Non-pigmented ciliary epithelial cell (primary cell): ENCODE measurements at places on chromosomes 6 and 20.
A peak's percentile ranks its signal among the peaks of the same experiment; 100 is the strongest.

- no peak for DNase-seq
These were observed 47.5 kb downstream of the TRAM2 start for GRCh38 chr6:52529311-52529710.

GRCh38 chr20:2604506-2604835 is 48.0 kb upstream of the NOP56 start:
- no peak for DNase-seq

GRCh38 chr20:48332555-48332954 is 495.2 kb downstream of the PREX1 start:
- DNase-seq, result no peak

DNA sequence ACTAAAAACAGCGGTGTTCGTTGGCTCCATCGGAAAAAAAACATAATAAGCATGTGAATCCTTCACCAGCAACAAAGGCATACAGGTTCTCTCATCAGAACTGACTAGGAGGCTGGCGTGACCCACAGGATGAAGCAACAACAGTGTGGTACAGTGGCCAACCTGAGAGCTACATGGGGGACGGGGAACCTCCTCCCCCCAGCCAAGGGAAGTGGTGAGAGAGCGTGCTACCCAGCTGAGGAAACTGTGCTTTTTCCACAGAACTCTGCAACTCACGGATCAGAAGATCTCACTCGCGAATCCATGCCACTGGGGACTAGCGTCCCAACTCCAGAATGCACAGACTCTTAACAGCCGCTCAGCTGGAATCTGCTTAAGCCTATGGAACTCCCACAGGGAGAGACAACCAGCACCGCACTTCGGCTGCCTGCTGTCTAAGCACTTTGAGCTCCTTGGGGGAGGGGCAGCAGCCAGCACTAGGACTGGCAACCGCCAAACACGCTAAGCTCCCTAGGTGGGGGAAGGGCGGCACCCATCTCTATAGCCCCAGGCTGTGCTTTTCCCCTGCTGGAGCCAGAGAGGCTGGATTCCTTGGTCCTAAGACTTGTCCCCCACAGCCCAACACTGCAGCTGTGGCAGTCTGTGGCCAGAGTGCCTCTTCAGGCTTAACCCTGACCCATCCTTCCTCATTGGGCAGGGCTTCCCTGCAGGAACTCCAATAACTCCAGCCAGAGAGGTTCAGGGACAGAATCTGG is 538.3 kb upstream of the BTBD3 start:
- DNase-seq, result no peak

DNA sequence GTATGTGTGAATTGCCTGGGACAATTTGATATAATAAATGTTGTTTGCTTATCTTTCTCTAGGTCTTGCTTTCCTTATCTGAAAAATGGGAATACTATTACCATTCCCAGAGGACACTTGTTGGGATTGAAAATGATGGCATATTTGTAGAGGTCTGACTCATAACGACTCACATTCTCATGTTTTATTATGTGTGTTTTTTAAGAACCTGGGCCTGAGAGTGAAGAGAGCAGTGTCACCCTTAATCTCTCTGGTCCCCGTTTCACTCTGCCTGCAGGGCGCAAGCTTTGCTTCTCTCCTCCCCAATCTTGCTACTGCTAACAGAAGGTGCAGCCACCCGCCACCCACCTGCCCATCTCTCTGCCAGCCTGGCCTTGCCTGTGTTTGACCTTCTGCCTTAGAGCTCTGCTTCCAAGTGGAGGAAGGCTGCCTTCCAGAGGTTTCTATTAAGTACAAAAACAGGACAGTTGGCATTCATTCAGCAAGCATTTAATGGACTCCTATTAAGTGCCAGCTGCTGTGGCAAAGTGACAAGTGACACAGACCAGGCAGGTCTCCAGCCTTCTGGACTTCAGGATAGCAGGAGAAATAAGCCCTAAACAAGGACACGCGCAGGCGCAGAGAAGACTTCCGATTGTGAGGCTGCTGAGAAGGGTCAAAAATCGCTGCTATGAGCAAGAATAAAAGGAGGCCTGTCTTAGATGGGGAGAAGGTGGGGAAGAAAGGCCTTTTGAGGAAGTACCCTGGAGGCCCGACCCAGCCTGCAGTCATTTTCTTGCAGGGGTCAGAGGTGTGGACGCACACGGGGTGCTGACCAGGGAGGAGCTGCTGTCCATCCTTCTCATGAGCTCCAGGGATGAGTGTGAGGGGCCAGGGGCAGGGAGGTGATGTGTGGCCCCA is 112.5 kb downstream of the JPH2 start:
- no peak for DNase-seq

DNA sequence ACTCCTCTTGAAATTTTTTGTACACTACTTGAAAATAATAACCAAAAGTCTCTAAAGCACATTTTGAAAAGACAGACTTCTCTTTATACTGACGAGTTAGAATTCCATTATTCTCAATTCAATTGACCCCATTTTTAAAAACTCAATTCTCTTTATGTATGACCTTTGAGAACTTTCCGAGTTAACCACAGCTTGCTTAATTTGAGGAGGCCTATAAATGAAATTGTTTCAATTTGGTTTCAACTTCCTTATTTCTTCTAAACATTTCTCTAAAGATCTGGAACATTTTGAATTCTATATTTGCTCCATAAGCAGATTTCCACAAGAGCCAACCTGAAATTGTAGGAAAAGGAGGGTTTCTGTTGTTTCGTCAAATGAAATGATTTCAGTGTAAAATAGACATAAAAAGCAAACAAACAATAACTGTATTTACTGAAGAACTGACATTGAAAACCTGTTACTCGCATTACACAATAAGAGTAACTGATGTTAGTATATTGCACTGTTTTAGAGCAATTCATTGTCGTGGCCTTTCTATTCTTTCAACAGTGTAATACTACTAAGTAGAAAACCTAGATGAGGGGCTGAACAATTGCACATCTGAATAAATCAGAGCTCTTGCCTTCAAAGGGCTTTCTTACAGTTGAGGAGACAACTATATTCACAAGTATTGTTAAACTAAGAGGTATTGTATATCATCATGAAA is 223.6 kb downstream of the HIVEP2 start:
- DNase-seq, result no peak

GRCh38 chr20:54041336-54041735 is 29.1 kb downstream of the BCAS1 start:
- DNase-seq, result no peak

GRCh38 chr6:42029062-42029685 is 21.1 kb upstream of the TAF8 start:
- DNase-seq, result no peak

DNA sequence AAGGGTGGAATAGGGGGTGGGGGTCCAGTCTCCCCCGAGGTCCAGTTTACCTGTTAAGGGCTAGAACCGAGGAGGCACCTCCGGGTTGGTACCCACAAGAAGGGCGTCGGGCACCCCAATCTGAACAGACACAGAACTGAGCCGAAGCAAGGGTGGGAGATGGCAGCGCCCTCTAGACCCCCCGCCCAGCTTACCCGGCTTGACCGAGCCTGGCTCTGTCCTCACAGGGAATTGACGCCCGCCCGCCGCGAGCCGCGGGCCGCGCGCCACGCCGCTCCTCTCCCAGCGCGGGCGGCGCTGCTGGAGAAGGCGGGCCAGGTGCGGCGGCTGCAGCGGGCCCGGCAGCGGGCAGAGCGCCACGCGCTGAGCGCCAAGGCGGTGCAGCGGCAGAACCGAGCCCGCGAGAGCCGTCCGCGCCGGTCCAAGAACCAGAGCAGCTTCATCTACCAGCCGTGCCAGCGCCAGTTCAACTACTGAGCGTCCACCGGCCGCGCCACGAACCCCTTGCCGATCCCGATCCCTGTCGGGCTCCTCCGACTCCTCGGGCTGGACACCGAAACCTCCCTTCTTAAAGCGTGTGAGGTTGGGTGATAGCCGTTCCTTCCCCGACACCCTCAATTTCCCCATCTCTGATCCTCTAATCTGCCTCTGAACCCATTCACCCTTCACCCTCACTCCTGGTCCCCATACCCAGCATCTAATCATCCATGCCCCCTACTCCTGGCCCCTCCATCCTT is 5.9 kb downstream of the TP53INP2 start:
- DNase-seq, result no peak

DNA sequence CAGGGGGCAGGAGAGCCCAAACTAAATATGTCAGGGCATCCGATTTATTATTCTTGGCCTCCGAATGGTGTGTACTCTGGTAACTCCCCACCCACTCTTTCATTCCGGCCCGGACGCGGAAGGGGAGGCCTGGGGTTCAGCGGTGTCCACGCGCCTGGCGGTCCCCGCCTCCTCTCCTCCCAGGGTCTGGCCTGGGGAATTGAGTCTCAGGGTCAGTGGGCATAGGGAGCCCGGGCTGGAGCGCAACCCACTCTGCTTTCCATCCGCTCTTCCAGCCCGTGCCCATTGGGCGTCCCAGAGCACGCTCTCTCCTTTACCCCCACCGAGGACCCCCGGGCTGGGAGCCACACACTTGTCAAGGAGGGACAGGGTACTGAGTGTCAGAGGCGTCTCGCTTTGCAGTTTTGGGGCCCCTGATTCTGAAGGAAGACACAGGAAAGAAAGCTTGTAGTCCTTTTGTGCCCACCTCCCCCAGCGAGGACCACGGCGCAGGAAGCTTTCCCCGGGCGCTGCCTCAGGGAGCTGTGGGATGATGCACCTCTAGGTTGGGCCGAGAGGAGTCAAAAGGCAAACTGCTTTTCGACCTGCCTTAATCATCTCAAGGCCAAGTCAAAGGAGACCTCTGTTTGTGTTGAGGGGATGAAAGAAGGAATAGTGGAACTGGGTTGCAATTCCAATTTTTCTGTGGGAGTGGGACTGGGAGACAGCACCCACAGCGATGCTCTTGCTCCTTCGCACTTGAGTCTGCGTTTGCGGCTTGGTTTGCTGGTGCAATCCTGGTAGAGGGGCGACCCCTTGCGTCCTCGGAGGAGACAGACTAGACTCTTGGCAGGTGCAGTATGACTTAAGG is 2.5 kb downstream of the RSPO3 start:
- DNase-seq, result peak; percentile 54

GRCh38 chr20:53937929-53938367 is 132.4 kb downstream of the BCAS1 start:
- DNase-seq, result no peak

GRCh38 chr6:51396583-51396982 is 577.9 kb downstream of the TFAP2B start:
- no peak for DNase-seq

- DNase-seq, result no peak
These were observed 32.8 kb upstream of the ZNF133 start for GRCh38 chr20:18255526-18255925.

- DNase-seq, result no peak
These were observed 44.7 kb upstream of the FOXQ1 start for GRCh38 chr6:1267057-1267732.

GRCh38 chr6:107237992-107238660 is 122.8 kb upstream of the BEND3 start:
- DNase-seq, result peak; percentile 52

DNA sequence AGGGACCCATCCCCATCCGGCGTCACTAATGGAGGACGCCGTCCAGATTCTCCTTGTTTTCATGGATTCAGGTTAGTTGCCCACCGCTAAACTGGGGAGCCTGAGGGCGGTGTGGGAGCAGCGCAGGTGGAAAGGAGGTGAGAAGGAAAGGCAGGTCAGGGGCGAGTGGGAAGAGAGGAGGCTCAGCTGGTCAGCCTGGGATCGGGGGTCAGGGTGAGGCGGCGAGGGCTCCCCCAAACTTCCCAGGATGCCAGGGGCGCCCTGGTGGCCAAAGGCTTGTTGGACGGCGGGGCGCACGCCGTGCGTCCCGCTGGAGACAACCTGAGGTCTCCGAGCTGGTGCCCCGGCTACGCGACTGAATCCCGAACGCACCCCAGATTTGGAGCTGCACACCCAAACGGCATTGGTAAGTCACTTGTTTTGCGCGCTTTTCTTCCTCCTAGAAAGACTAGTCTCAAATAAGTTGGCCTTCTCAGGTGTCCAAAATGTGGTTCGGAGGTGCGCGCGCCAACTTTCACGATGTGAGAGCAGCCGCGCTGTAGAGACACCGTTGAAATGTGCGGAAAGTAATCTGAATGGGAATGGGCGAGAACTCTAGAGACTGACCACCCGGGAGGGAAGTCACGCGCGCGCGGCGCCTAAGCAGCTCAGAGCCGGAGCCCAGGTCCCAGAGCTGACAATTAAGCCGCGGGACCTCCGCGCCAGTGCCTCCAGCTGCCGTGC is 9.7 kb downstream of the GNAS-AS1 start:
- no peak for DNase-seq

GRCh38 chr6:120557554-120557953 is 776.7 kb downstream of the TBC1D32 start:
- no peak for DNase-seq

- DNase-seq, result no peak
These were observed 21.8 kb downstream of the OSTM1 start for GRCh38 chr6:108052706-108053105.

DNA sequence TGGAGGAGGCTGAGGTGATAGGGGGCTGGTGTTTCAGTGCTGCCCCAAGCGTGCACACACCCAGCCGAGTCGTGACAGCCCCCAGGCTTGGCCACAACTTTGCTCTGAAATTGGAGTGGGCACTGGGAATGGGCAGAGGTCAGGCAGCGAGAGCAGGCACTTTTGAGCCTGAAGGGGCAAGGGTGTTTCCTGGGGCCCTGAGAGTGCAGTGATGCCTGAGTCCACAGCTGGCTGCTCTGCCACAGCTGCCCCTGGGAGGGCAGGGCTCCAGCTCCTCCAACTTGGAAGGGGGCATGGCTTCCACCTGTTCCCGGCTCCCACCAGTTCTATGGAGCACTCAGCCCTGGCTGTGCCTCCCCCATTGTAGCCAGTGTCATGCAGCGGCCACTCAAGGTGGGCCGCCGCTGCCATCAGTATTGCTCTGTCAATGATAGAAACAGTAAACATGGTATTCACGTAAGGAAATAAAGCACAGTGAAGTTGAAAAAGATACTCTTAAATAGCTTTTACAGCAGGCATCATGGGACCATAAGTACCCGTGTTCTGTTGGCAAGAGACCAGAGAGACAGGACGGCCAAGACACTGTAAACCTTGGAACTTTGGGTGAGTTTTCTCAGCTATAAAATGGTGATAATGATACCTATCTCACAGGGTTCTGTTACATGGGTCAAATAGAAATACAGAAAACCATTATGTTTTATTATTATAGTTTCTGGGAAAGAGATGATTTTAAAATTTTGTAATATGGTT is 108.9 kb downstream of the THEMIS start:
- no peak for DNase-seq

DNA sequence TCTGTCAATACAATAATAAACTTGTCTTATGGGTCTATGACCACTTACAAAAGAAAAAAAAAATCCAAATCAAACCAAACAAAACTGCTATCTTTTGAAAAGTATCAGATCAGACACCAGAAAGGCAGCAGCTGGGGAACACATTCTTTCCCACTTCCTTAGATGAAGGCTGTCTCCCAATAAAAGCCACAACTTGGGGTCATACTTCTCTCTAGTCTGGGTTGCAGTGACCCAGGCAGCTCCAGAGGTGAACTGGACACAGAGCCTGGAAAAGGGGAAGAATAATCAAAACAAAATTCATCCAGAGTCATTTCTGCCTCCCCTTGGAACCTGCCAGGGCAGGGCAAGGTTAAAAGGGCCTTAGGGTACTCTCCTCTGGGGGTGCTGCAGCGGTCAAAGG is 19.1 kb downstream of the ATXN1 start:
- no peak for DNase-seq

GRCh38 chr20:4087923-4088322 is 72.6 kb upstream of the RNF24 start:
- DNase-seq, result no peak
